ENCODE measurements at places on chromosomes 12 and 14. TPM values are rescaled to one million over a fixed set of nuclear protein-coding genes. Genes with fewer than 3 reads are reported as not detected.
A peak's percentile ranks its signal among the peaks of the same experiment; 100 is the strongest.

Gene TNFAIP2
- 51.8 TPM for total RNA-seq

Gene SELPLG
- 6.1 TPM for total RNA-seq

Gene TMEM30B
- 1.7 TPM for total RNA-seq

DNA sequence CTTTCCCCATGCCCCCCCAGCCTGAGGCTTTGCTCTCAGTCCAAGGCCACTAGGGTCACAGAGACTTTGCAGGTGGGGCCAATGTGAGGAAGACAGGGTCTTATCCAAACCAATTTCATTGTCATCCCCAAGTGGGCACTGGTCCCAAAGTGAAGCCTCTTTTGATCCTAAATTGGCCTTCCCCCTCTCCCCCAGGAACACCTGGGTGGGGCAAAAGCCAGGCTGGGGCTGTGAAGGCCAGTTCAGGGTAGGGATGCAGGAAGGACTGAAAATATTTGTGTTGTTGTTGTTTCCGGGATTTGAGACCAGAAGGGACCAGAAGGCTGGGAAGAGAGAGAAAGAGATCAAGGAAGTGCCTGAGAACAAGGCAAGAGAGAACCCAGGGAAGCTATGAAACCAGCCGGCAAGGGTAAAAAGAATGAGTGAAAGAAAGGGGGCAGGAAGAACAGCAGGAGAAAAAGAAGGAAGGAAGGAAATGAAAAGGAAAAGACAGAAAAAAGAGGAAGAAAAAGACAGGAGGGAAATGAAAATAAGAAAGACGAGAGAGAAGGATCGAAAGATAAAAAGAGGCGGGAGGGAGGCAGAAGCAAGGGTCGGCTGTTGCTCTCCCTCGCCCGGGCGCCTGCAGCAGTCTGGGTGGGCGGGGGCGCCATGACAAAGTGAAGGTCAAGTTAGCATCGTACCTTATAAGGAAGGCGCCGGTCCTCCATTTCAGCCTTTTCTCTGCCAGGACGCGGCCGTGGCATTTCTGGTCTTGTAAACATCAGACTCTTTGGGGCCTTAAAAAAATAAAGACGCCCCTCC, 7.4 kb upstream of the HOXC11 start:
- H3K4me3 ChIP-seq, result no peak overlapping the region
- no peak overlapping the region for H3K27ac ChIP-seq
- peaks cover 99% of the 10 kb centered on the region for H3K27me3 ChIP-seq
- no peaks in the 10 kb centered on the region for H3K4me1 ChIP-seq

DNA sequence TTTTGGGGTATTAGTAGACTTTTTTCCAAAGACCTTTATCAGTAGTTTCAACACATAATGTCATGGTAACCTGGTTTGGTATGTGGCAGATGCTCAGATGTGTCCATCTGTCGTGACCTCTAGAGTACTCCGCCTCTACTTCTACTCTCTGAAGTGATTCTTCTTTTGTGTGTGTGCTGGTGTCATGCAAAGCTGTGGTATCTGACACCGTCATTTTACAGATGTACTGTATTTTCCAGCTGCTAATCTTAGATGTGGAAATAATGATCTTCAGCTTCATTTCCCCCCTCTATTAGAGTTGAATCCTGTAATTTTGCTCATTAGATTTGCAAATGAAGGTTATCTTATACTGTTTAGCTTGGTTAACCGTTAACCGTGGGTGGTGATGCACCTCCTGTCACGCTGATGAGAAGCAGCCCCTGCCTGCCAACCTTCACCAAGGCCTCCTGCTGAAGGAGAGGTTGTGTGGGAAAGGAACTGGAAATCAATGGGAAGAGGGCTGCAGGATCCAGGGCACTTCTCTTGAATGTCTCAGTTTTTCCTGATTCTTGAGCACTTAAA, 222.4 kb upstream of the AMIGO2 start:
- H3K4me3 ChIP-seq, result no peak overlapping the region
- no peak for DNase-seq
- no peaks in the 10 kb centered on the region for H3K4me1 ChIP-seq
- H3K27ac ChIP-seq, result no peak overlapping the region
- no peaks in the 10 kb centered on the region for H3K36me3 ChIP-seq
- no peaks in the 10 kb centered on the region for H3K27me3 ChIP-seq

- H3K27ac ChIP-seq, result no peak overlapping the region
- H3K4me1 ChIP-seq, result no peaks in the 10 kb centered on the region
- H3K27me3 ChIP-seq, result no peaks in the 10 kb centered on the region
- H3K4me3 ChIP-seq, result no peak overlapping the region
- no peaks in the 10 kb centered on the region for H3K36me3 ChIP-seq
Observed at GRCh38 chr12:126976579-126976978, 1290.4 kb upstream of the TMEM132C start.

DNA sequence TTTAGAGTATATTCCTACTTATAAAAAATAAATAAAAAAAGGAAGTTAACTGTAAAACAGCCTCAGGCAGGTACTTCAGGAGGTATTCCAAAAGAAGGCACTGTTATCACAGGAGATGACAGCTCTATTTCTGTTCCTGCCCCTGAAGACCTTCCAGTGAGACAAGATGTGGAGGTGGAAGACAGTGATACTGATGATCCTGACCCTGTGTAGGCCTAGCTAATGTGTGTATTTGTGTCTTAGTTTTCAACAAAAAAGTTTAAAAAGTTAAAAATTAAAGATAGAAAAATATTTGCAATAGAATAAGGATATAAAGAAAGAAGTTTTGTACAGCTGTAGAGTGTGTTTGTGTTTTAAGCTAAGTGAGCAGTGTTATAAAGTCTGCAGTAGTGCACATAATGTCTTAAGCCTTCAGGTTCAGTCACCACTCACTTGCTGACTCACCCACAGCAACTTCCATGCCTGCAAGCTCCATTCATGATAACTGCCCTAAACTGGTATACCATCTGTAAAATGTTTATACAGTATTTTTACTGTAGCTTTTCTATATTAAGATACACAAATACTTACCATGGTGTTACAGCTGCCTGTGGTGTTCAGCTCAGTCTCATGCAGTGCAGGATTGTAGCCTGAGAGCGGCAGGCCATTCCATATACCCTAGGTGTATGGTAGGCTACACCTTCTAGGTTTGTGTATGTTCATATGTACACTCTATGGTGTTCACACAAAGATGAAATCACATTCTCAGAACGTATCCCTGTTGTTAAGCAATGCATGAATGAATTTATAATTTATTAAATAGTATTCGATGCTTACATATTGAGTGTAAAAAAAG, 121.1 kb downstream of the ANO6 start:
- H3K27me3 ChIP-seq, result no peaks in the 10 kb centered on the region
- no peaks in the 10 kb centered on the region for H3K36me3 ChIP-seq
- peak; percentile 90 for DNase-seq

DNA sequence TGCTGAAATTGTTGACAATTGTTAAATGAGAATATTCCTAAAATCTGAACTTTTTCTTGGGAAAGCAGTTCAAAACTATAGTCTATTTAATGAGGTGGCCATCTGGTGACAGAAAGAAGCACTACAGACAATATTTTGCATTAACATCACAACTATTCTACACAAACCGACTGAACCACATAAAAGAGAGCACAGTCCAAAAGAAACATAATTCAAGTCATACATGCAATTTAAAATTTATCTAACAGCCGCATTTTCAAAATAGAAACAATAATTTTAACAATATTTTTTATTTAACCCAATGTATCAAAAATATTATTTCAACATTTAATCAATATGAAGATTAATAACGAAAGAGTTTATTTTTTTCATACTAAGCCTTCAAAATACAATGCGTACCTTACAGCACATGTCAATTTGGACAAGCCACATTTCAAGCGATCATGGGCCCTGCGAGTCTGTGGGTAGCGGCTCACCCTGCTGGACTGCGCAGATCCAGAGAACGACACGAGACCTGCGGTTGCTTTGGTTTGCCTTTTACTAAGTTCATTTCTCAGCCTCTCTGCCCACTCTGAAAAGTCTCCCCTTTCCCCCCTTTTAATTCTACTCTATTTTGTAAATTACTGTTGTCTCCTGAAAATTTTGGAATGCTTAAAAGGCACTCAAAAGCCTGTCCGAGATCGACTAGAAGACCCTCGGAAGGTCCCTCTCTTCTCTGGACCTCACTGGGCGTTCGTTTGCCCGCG, 947 bp upstream of the LRRC9 start:
- H3K4me1 ChIP-seq, result peaks cover 4% of the 10 kb centered on the region
- H3K36me3 ChIP-seq, result no peaks in the 10 kb centered on the region
